ENCODE measurements at places on chromosomes 4 and X.
A peak's percentile ranks its signal among the peaks of the same experiment; 100 is the strongest.

GRCh38 chrX:7568597-7568996 is 274.4 kb upstream of the VCX start:
- no peak for DNase-seq

GRCh38 chr4:113288257-113288656 is 238.8 kb downstream of the ANK2 start:
- no peak for DNase-seq

DNA sequence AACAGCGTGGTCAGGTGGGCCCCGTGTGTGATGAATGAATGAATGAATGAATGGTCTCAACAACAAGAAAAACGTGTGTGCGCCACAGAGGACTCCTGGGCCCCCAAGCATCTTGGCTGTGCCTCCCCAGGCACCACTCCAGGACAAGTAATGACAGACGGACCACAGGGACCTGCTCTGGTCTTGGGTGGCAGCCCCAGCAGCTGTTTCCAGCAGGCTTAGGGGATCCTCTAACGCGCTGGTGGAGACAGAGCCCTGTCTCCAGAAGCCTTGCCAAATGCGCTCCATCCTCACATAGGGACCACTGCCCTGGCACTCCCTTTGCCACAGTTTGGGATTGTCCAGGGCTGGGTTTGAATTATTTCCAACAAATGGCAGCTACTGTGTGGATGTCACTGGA is 39.1 kb downstream of the PSAPL1 start:
- DNase-seq = peak; percentile 22

- DNase-seq = no peak
These were observed 506.9 kb upstream of the PCDH10 start for GRCh38 chr4:132642016-132642817.

DNA sequence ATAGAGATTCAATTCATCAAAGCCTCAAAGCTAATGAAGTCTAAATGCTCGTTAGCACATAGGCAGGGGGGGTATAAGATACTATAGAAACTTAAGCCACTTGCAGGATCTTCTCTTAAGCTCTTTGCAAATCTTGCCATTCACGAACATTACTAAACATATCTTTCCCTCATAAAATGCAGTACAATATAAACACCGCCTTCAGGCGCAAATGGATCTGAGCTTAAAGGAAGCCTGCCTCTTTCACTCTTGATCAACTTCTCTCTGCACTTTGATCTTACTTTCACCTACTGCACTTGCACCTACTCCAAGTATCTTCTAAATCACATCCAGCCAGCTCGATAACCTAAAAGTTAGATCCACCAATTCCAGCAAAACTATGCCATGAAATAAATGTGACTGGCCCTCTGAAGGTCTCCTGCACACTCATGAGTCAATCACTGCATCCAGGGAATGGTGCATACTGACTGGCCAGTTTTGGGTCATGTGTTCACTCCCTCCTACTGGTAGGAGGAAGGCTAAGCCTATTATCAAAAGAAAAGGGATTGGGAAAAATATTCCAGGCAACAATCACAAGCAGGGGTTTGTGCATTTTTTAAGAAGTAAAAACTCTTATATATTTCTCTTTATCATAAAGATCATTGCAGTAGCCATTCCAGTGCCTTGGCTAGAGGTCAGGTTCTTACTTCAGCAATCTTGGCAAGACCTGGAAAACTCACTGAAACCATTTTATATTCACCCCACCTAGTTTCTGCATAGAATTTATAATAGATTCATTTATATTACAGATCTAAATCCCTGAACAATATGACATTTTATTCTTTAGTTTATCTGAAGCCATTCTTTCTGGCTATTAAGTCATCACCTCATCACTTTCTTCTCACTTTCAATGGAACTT is 222.0 kb downstream of the PPP3CA start:
- DNase-seq = no peak

DNA sequence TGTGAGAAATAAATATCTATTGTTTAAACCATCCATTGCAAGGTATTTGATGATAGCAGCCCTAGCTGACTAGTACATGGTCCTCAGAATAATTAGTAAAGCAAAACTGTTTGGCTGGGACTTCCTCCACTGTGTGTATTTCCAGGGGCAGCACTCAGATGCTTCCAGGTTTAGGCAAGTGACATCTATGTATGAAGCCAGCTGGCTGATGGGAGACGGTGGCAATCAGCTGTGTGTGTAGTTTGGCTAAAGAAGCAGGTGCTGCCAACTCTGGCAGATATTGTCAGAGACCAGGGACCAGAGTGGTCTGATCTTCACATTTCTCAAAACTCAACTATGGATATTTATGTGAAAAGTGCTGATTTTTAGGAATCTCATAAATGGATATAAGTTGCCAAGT is 19.1 kb downstream of the HS3ST1 start:
- DNase-seq = no peak

DNA sequence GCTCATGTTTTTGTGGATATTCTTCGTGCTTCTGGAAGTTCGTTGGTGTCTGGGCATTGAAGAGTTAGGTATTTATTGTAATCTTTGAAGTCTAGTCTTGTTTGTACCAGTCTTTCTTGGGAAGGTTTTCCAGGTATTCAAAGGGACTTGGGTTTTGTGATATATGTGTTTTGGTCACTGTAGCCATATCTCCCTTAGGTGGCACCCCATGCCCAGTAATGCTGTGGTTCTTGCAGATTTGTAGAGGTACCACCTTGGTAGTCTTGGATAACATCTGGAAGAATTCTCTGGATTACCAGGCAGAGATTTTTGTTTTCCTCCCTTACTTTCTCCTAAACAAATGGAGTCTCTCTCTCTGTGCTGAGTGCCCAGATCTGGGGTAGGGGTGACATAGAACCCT is 184.1 kb downstream of the TEX13C start:
- DNase-seq = no peak

DNA sequence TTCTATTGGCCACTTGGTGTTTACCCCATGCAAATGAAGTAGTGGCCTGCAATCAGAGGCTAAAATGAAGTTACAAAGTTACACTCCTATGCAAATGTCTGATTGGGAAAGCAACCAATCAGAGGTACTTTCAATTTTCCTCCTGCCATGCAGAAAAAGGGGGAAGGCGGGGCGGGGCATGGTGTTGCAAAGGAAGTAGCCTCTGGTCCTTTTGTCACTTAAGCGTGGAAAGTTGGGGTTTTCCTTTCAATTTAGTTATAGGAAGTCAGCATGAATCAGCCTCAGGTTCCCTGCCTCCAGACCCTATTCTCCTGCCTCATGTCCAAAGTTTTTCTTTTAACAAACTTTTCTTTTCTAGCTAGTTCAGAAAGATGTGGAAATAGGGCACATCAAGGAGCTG is 69.3 kb downstream of the GPC4 start:
- DNase-seq = no peak

DNA sequence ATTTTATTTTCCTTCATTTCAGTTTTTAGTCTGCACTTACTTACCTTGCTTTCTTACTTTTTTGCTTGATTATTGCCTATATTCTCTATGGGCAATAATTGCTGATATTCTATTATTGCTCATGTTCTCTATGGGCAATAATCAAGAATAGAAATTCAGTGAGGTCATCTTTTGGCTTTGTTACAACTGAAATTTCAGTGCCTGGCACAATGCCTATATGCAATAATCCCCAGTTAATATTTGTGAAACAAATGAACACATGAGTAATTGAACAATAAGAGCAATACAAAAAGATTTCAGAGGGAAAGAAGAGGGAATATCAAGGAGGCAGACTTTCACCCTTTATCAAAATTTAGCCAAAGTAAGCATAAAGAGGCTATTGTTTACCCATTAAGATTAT is 48.6 kb upstream of the ARSJ start:
- DNase-seq = no peak

- no peak for DNase-seq
These were observed 245.3 kb upstream of the PITX2 start for GRCh38 chr4:110867981-110868720.

DNA sequence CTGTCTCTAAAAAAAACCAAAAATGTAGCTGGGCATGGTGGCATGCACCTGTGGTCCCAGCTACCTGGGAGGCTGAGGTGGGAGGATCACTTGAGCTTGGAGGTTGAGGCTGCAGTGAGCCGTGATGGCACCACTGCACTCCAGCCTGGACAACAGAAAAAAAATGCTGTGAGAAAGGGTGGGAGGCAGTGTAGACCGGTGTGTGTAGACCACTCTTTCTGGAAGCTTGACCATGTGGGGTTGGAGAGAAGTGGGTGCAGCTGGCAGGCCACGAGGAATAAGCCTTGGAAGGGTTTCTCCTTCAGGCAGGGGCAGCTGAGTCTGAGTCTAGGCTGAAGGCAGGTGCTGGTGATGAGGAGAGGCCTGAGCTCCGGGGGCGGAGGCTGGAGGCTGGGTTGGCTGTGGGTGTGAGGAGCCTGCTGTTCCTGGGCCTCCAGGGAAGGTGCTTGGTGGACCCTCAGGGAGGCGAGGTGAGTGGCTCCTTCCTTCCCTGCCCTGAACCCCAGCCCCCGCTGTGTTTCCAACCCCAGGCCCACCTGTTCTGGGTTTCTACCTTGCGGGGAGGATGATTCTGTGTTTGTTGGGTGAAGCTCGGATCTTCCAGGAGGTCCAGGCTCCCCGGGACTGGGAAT is 9.3 kb upstream of the TBC1D14 start:
- no peak for DNase-seq

DNA sequence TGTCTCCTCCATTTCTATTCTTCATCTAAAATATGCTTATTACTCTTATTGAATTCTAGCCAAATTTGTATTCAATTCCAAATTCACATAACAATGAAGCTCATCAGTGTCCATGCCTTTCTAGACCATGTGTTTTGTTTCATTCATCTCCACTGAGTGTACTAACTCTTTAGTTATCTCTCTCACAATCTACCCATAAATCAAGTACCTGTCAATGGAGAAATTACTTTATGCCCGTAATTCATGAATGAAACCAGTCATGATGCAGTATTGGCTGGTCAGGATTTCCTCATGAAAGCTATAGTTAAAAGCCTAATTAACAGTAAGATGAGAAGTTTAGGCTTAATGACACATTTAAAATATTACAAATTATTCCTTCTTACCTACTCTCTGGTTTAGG is 12.2 kb upstream of the TMPRSS11F start:
- DNase-seq = no peak

GRCh38 chr4:185810746-185811508 is 1.1 kb downstream of the SORBS2 start:
- no peak for DNase-seq

GRCh38 chr4:39961311-39961877 is 16.3 kb downstream of the PDS5A start:
- DNase-seq = no peak

GRCh38 chr4:123598331-123598730 is 201.7 kb downstream of the SPRY1 start:
- no peak for DNase-seq

- no peak for DNase-seq
These were observed 147.6 kb upstream of the TBC1D9 start for GRCh38 chr4:140903522-140904475.

- DNase-seq = no peak
These were observed 32.9 kb upstream of the NDP start for GRCh38 chrX:44006081-44006480.

GRCh38 chr4:87073199-87074120 is 138.6 kb downstream of the AFF1 start:
- DNase-seq = peak; percentile 64

DNA sequence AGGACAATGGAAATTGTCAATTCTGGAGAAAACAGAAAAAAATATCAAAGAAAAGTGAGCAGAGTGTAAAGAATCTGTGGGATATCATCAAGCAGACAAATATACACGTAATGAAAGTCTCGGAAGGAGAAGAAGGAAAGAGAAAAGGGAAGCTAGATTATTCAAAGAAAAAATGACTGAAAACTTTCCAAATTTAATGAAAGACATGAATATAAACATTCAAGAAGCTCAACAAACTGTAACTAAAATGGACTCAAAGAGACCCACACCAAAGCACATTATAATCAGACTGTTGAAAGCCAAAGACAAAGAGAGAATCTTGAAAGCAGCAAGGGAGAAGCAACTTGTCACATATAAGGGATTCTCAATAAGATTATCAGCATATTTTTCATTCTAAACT is 28.3 kb downstream of the PARM1 start:
- DNase-seq = no peak

DNA sequence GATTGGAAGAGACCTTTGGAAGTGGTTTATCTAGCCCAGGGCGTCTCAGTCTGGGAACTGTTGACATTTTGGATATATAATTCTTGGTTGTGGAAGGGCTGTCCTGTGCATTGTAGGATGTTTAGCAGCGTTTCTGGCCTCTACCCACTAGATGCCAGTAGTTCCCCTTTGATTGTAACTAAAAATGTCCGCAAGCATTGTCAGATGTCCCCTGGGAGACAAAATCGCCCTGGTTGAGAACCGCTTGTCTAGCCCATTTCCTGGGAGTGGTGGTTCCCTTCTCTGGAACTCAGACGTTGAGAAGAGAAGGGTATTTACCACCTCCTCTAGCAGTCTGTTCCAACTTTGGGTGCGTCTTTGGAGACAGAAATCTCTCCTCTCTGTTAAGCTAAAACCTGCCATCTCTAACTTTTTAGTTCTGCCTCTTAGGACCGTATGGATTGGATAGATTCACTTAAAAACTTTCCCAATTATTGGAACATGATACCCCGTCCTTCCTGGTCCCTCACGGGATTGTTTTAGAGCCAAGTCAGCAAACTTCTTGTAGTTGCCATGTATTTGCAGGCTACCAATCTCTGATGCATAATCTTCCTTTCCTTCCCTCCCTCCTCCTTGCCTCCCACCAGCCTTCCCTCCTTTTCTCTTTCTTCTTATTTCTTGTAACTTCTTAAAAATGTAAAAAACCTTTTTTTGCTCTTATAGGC is 13.9 kb downstream of the TMEM165 start:
- DNase-seq = no peak

- DNase-seq = no peak
These were observed 84.2 kb downstream of the CAMK2D start for GRCh38 chr4:113677325-113677724.

GRCh38 chrX:42090395-42090794 is 167.0 kb upstream of the CASK start:
- no peak for DNase-seq

DNA sequence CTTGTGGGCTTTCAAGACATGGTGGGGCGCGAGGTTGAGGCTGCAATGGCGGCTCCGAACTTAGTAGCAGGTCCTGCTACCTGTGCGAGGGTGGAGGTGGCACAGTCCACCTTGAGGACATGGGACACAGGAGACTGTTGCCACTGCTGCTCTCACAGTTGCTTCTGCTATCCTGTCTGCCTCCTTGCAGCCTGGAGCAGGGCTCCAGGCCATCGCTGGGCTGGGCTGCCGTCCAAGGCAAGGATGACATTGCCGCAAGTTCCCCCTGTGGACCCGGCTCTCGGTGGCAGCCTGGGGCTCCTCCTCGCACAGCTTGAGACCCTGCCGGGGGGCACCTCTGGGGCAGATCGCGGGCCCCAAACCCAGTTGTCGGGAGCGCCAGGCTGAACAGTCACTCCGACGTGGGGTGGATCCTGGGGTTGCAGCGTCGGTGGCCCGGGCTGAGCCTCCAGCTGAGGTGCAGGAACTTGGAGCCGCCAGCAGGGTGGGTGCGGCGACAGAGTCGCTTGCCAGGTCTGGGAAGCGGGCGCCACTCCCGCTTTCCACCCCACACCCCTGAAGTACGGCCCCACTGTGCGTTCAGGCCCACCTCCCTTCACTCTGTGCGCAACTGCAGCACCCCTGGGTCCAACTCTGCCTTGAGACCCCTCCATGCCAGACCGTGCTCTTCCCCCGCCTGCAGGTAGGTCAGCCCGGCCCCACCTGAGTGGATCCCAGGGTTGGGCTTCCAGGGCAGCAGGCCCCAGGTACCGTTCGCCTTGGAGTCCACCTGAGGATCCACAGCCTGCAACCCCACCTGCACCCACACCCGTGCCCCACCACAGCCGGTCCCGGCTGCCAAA is 192.7 kb upstream of the NUDT6 start:
- no peak for DNase-seq

Data from ureter (tissue), 1 donor.